ENCODE measurements at places on chromosomes 11 and 22. TPM values are rescaled to one million over a fixed set of nuclear protein-coding genes. Genes with fewer than 3 reads are reported as not detected.

- H3K27ac ChIP-seq, result no peak overlapping the region
- H3K36me3 ChIP-seq, result no peaks in the 10 kb centered on the region
- H3K4me1 ChIP-seq, result no peaks in the 10 kb centered on the region
- no peak for DNase-seq
- no peak overlapping the region for H3K4me3 ChIP-seq
These were observed 63.0 kb upstream of the ZBED5 start for GRCh38 chr11:10920875-10921274.

DNA sequence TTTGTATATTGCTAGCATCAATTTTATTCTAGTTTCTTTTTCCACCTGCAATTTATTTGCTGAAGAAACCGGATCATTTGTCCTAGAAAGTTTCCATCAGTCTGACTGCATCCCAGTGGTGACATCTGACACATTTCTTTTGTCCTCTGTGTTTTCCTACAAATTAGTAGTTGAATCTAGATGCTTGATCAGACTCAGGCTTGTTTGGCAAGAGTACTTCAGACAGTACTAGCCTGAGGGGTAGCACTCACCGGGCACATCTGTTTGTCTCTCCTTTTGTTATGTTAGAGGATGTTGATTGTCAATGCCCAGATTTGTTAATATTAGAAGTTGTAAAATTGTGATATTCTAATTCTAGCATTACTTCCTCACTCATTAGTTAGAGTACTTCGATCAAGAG, 204.8 kb downstream of the SWAP70 start:
- no peak overlapping the region for H3K4me3 ChIP-seq
- H3K36me3 ChIP-seq, result no peaks in the 10 kb centered on the region
- no peak overlapping the region for H3K27ac ChIP-seq
- H3K27me3 ChIP-seq, result no peaks in the 10 kb centered on the region
- DNase-seq, result no peak

- H3K36me3 ChIP-seq, result peaks cover 25% of the 10 kb centered on the region
- H3K27me3 ChIP-seq, result no peaks in the 10 kb centered on the region
- H3K27ac ChIP-seq, result no peak overlapping the region
- no peak for DNase-seq
- H3K4me3 ChIP-seq, result no peak overlapping the region
These were observed 26.9 kb downstream of the PPFIA1 start for GRCh38 chr11:70297341-70297740.

- no peaks in the 10 kb centered on the region for H3K27me3 ChIP-seq
- DNase-seq, result no peak
- no peak overlapping the region for H3K4me3 ChIP-seq
- no peak overlapping the region for H3K27ac ChIP-seq
These were observed 8.0 kb downstream of the NCAPH2 start for GRCh38 chr22:50516068-50516467.

- no peak overlapping the region for H3K27ac ChIP-seq
- H3K4me3 ChIP-seq, result no peak overlapping the region
- no peak for DNase-seq
- peaks cover 4% of the 10 kb centered on the region for H3K36me3 ChIP-seq
- no peaks in the 10 kb centered on the region for H3K4me1 ChIP-seq
These were observed 26.5 kb downstream of the CTNND1 start for GRCh38 chr11:57787920-57788702.

- H3K4me3 ChIP-seq, result no peak overlapping the region
- peaks cover 40% of the 10 kb centered on the region for H3K36me3 ChIP-seq
- no peak overlapping the region for H3K27ac ChIP-seq
- H3K27me3 ChIP-seq, result no peaks in the 10 kb centered on the region
- no peak for DNase-seq
These were observed 37.0 kb upstream of the HMOX1 start for GRCh38 chr22:35343664-35344550.

GRCh38 chr11:95455228-95455970, 224.4 kb upstream of the SESN3 start:
- no peaks in the 10 kb centered on the region for H3K4me1 ChIP-seq
- H3K4me3 ChIP-seq, result no peak overlapping the region
- H3K27me3 ChIP-seq, result no peaks in the 10 kb centered on the region

DNA sequence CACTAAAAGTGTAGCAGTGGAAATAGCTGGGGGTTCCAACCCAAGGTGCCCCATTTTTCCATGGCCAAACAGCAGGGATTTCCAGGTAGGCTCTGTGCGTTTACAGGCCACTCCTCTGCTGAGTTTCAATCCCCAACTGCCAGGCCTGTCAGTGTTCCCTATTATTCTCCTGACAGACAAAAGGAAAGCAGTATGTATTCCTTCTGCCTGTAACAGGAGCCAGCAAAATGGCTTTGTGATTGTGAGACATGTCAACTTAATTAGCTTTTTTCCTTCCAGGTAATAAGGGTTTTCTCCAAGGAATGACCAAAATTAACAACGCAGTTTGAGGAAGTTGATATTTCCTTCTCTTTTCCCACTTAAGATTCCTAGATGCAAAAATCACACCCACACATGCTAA, 277.1 kb upstream of the MPPED2 start:
- H3K4me3 ChIP-seq, result no peak overlapping the region
- no peaks in the 10 kb centered on the region for H3K27me3 ChIP-seq
- no peaks in the 10 kb centered on the region for H3K4me1 ChIP-seq
- H3K27ac ChIP-seq, result no peak overlapping the region

DNA sequence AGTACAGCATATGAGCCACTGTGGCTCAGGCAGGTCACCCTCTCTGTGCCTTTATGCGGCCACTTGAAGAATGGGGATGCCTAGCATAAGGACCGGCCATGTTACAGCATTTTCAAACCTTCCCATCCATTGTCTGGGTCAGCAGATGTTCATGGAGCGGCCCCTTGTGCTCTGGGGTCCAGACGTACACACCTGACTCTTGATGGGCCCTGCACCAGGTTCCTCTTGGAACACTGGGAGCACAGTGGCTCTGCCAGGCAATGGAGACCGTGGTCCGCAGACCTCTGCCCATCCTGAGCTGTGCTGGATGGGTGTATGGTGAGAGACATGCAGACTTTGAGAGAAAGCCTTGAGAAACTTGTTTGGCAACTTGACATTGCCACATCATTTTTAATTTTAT, 9.8 kb downstream of the PRDM11 start:
- peaks cover 12% of the 10 kb centered on the region for H3K4me1 ChIP-seq
- H3K4me3 ChIP-seq, result no peak overlapping the region
- no peaks in the 10 kb centered on the region for H3K27me3 ChIP-seq

DNA sequence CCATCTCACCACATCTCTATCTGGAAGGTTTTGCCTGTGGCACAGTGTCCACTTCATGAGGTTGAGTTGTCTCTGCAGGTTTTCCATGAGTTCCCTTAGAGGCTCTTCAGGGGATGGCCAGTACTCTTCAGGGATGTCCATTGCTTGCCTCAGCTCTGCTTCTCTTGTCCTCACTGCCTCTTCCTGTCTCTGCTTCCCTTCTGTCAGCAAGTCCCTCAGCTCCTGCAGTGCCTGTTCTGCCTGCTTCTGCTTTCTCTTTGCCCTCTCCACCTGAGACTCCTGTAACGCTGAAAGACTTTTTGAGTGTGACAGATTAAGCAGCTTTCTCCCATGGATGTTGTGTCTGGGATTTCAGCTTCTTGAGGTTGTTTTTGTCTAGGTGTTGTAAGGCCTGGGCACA, 38.2 kb upstream of the MRPL17 start:
- H3K4me3 ChIP-seq, result no peak overlapping the region
- H3K27me3 ChIP-seq, result no peaks in the 10 kb centered on the region
- H3K36me3 ChIP-seq, result no peaks in the 10 kb centered on the region
- no peaks in the 10 kb centered on the region for H3K4me1 ChIP-seq

DNA sequence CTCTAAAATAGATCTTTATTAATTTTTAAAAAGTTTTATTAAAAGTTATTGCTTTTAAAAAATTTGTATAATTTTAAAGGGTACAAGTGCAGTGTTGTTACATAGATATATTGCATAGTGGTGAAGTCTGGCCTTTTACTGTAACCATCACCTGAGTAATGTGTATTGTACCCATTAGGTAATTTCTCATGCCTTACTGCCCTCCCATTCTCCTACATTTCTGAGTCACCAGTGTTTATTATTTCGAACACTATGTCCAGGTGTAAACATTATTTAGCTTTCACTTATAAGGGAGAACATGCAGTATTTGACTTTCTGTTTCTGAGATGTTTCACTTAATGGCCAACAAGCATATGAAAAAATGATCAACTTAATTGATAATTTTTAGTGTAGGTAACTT, 2.3 kb downstream of the OR51G1 start:
- H3K27me3 ChIP-seq, result no peaks in the 10 kb centered on the region
- no peaks in the 10 kb centered on the region for H3K4me1 ChIP-seq
- no peak for DNase-seq
- no peak overlapping the region for H3K4me3 ChIP-seq

DNA sequence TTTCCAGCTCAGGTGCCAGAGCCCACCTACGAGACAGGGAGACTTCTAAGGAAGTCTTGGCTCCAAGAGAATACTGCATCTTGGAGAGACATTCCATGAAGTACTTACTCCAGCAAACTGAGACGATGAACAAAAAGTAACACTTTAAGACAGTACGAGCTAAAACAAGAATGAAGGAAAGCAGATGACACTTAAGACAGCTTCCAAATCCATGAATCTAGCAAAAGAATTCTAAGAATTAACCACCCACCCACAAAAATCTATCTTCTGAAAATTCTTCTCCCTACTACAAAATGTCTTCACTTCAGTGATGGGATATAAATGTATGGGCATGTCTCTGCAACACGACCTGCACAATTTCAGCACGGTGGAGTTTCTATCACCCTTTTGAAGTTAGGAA, 132.9 kb downstream of the C11orf58 start:
- no peaks in the 10 kb centered on the region for H3K4me1 ChIP-seq
- H3K27ac ChIP-seq, result no peak overlapping the region
- no peak overlapping the region for H3K4me3 ChIP-seq
- no peak for DNase-seq

DNA sequence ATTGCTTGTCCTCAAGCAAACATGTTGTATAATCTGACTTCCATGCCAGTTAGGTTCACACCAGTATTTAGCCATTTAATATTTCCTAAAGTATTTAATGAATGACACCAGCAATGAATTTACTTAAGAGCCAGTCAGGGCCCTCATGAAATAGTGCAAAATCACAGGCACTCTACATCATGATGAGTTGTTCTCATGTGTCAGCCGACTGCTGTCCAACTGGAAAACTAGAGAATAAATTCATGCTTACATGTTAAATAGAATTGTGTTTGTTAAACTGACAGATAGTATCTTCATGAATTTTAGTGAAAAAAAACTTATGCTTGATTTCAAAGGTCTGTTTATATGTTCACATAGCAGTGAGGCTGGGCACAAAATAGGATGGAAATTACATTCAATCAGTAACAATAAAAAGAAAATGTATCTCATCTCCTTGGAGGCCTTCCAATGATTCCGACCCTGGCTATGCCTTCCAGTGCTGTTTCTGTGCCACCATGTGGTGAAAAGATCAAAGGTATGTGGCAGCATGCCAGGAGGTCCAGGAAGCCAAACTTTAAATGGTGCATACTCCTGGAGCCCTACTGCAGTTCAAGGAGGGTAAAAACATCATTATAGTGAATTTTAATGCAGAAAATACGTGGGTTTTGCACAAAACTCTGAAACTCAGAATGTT, 45.2 kb downstream of the CTSC start:
- no peaks in the 10 kb centered on the region for H3K4me1 ChIP-seq
- no peak overlapping the region for H3K27ac ChIP-seq
- H3K4me3 ChIP-seq, result no peak overlapping the region
- H3K27me3 ChIP-seq, result no peaks in the 10 kb centered on the region

GRCh38 chr11:15113381-15113780, 1.3 kb upstream of the INSC start:
- H3K27ac ChIP-seq, result no peak overlapping the region
- no peaks in the 10 kb centered on the region for H3K27me3 ChIP-seq
- DNase-seq, result no peak

- peak overlapping the region; percentile 29 for H3K27ac ChIP-seq
- H3K36me3 ChIP-seq, result peaks cover 50% of the 10 kb centered on the region
- no peak overlapping the region for H3K4me3 ChIP-seq
These were observed 29.3 kb downstream of the PHLDB1 start for GRCh38 chr11:118636569-118637290.

DNA sequence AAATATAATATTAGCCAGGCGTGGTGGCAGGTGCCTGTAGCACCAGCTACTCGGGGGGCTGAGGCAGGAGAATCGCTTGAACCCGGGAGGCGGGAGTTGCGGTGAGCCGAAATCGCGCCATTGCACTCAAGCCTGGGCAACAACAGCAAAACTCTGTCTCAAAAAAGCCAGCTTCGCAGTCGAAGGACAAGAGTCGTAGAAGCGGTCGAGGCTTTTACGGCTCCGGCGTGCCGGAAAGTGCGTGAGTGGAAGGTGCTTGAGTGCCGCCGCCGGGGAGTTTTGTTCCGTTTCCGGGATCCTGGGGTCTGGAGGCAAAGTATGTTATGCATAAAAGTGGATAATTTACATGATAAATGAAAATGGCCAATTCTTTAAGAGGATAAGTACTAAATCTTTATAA, 43.6 kb downstream of the SYN3 start:
- no peak for DNase-seq
- H3K27me3 ChIP-seq, result no peaks in the 10 kb centered on the region
- no peaks in the 10 kb centered on the region for H3K4me1 ChIP-seq

DNA sequence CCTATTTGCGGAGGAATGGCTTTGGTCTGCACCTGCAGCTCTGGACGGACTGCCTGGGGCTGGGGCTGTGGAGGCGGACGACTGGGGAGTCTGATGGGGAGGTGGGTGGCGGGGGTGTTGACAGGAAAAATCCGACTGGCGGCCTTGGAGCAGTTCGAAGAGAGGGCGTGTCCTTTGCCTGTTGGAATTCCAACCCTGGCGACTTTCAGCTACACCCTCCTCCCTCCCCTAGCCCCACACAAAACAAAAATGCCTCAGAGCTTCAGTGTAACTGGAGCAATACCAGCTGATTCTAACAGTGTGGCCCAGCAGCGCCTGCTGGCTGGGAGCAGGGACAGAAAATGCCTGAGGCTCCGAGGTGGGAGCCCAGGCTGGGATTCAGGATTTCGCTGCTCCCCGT, 85.4 kb downstream of the ATXN10 start:
- peak; percentile 69 for DNase-seq
- H3K4me3 ChIP-seq, result peak overlapping the region; percentile 27
- H3K27me3 ChIP-seq, result no peaks in the 10 kb centered on the region
- peak overlapping the region; percentile 64 for H3K27ac ChIP-seq

GRCh38 chr11:68839911-68840641, 1.6 kb downstream of the CPT1A start:
- no peaks in the 10 kb centered on the region for H3K36me3 ChIP-seq
- peak overlapping the region; percentile 95 for H3K27ac ChIP-seq
- H3K4me3 ChIP-seq, result peak overlapping the region; percentile 87
- H3K27me3 ChIP-seq, result no peaks in the 10 kb centered on the region
- H3K4me1 ChIP-seq, result peaks cover 69% of the 10 kb centered on the region

PANX2 gene
- total RNA-seq, result 0.32 TPM

DLG2 gene
- 0.43 TPM for total RNA-seq

APOL6 gene
- 6.4 TPM for total RNA-seq

MOGAT2 gene
- total RNA-seq, result not detected

MRGPRX4 gene
- not detected for total RNA-seq

FAM111B gene
- total RNA-seq, result not detected

Measured in ascending aorta (tissue), 2 donors.